Upper lobe of right lung (tissue), 1 donor: ENCODE measurements at places on chromosomes 6 and 20. TPM values are rescaled to one million over a fixed set of nuclear protein-coding genes. Genes with fewer than 3 reads are reported as not detected.

DNA sequence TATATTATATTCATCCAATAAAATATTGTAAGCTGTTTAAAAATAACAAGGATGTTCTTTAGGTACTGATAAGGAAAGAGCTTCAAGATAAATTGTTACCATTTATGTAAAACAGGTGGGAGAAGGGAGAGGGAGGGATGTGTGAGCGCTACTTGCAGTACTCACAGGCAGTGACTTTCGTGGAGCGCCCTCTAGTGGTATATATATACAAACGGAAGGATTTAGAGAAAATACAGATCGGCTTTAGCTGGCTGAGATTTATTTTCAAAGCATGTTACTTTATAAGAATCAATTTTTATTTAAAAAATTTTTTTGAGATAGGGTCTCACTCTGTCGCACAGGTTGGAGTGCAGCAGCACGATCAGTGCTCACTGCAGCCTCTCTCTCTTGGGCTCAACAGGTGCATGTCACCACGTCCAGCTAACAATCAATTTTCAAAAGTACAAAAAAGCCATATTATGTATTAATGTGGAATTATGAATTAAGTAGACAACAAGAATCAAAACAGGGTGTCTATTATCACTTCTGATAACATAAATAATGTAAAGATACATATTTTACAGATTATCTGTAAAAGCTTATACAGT lies 3.3 kb upstream of the MOG start:
- DNase-seq = no peak
- H3K27ac ChIP-seq = no peak overlapping the region
- no peaks in the 10 kb centered on the region for H3K36me3 ChIP-seq
- peaks cover 13% of the 10 kb centered on the region for H3K27me3 ChIP-seq
- H3K4me1 ChIP-seq = peaks cover 4% of the 10 kb centered on the region
- no peak overlapping the region for H3K4me3 ChIP-seq

- no peak for DNase-seq
- no peaks in the 10 kb centered on the region for H3K27me3 ChIP-seq
Measured at GRCh38 chr6:98308564-98308963, 525.8 kb upstream of the POU3F2 start.

MAVS gene
- 41.5 TPM for total RNA-seq

LAMA5 gene
- 279 TPM for total RNA-seq

PSORS1C2 gene
- total RNA-seq = not detected
